ACHN (cell line): ENCODE measurements at places on chromosomes 2 and 18.

DNA sequence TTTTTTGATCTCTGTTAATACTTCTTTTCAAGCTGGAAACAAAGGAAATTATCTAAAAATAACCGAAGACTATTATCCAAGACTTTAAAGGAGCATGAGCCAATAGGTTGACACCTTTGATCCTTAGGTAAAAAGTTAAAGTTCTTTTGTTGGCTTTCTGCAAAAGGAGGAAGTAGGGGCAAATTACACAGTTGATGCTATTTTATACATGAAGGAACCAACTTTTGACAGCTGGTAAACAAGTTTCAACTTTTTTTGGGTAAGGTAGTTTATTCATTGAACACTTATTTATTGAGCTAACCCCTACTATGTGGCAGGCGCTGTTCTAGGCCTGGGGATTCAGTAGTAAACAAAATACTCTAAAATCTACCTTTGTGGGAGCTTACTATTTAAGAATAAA is 66.6 kb upstream of the ZEB2 start:
- no peak for DNase-seq

- no peak for DNase-seq
These were observed 56.9 kb upstream of the SMAD2 start for GRCh38 chr18:47987388-47987699.

- DNase-seq: no peak
These were observed 27.6 kb downstream of the ADNP2 start for GRCh38 chr18:80136679-80137078.

DNA sequence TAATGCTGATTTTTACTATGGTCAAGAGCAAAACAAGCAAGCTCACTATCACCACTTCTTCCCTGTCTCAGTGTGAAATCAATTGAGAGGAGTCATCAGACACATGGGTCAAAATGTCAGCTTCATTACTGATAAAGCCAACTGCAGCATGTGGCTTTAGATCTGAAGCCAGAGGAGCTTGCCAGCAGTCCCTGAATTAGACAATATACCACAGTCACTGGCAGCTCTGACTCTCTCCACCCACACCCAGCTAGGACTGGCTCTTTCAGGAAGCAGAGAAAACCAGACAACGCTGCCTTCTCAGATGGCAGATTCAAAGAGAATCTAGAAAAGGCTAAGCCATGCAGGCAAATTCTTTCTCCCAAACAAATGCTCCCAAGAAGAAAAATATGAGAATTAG is 20.0 kb upstream of the ASB18 start:
- no peak for DNase-seq

- no peak for DNase-seq
These were observed 58.0 kb downstream of the FHOD3 start for GRCh38 chr18:36355511-36355910.

DNA sequence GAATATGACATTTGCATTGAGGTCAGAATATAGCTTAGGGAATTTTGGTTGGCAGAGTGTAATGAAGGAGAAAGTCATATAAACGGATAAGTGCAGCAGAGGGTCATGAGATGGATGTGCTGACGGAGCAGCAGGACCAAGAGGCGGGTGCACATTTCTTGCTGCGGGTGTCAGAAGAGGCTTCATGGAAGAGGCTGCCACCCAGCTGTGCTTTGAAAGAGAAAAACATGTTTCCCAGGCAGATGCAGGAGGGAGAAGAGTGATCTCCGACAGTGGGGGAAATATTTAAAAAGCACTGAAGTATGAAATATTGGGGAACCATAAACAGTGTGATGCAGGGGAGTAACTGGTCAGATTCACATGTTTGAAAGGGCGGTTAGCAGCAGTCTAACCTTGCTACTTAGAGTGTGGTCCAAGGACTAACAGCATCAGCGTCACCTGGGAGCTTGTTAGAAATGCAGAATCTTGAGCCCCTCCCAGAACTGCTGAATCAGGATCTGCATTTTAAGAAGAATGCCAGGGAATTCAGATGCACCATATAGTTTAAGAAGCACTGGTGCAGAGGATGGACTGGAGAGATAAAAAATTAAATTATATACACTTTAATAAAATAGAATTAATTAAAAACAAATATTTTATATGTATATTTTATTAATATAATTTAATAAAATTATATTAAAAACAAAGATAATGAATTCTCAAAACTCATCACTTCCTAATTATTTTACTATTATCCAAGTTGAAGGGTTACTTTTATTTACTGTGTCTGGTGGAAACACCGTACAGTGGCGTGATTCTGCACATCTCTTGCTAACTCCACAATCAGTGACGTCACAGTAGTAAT is 36.1 kb upstream of the SCYGR1 start:
- no peak for DNase-seq

GRCh38 chr18:45361125-45361851 is 254.0 kb upstream of the SLC14A2 start:
- DNase-seq: no peak

DNA sequence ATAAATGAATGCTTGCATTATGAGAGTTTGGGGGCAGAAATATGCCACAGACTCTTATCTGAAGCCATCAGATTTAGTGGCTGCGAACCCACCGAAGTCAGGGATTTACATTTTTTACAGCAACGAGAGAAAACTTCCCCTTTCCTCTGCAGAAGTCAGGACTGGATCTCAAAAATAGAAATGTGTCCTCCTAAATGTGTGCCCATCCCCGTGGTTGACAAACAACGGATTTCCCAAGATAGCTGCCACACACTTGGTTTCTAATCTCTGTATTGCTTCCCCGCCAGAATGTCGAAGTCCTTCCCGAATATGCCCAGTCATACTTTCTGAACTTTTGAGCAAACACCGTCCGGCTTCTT is 879 bp upstream of the ADAM23 start:
- DNase-seq: no peak

GRCh38 chr18:11307716-11308115 is 158.3 kb upstream of the PIEZO2 start:
- DNase-seq: no peak

GRCh38 chr2:95061601-95062183 is 36.2 kb downstream of the MAL start:
- no peak for DNase-seq

DNA sequence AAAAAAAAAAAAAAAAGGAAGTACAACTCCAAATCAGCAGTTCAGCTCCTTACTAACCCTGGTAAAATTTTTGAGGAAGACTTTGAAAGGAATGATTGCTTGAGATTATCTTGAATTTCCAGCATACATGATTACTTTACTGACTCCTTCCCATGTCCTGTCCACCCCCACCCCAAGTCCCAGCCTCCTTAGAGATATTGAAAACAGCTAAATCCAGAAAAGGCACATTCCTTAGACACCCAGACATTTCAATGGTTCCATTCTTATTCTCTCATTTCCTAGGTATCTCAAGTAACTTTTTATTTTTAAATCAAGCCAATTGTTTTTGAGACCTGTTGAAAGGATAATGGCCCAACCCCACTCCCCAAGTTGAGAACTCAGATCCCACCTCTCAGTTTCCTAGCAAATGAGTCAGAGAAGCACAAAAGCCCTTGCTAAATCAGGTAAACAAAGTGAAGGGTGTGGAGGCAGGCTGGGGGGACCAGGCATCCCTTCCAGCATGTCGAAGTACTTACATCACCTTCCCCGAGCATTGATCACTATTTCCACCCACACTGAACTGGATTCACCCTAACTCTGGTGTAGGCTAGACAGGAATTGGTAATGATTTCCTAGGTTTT is 95.4 kb upstream of the FZD7 start:
- DNase-seq: no peak

DNA sequence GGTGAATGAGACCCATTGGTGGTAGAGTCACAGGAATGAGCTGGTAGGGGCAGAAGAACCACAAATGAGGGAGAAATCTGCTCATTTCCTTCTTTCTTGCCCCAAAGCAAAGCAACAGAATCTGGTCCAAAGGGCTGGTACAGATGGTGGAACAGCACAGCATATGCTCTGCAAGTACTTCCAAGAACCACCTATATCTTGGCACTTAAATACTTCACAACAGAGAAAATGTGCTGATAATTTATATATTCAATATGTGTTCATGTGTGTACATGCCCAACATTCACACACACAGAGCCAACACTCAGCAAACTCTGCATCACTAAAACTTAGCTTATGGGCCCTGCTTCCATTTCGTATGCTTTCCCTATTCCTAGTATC is 884.4 kb upstream of the KLHL29 start:
- DNase-seq: no peak

- DNase-seq: no peak
These were observed 172.2 kb downstream of the ASB1 start for GRCh38 chr2:238598802-238599530.

DNA sequence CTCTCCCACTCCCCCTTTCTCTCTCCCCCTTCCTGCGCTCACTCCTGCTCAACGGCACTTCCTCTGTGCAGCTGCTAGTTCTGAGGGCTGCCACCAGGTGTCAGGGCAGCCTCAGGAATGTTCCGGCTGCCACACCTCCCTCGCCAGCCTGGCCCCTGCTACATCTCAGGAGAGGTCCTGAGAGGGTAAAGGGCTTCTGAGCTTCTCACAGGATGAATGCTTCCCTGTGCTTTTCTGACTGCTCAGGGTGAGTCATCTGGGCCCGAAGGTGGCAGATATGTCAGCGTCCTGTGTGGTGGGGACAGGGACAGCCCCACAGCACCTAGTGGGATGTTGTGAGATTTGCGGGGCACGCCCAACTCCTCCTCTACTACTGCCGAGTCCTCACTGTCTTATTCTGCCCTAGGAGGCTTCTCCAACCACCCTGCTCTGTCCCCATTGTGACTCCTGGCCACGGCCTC is 49.0 kb downstream of the PLEKHB2 start:
- peak; percentile 73 for DNase-seq

GRCh38 chr2:158967731-158968395 is 577 bp upstream of the TANC1 start:
- peak; percentile 14 for DNase-seq
